Chondrocyte (in vitro differentiated cells): ENCODE measurements at places on chromosomes 4 and X. TPM values are rescaled to one million over a fixed set of nuclear protein-coding genes. Genes with fewer than 3 reads are reported as not detected.

HTT-AS gene
- not detected in 3 replicates for total RNA-seq

S100P gene
- 0.95 to 1.1 TPM in 2 of 3 replicates, not detected in the other for total RNA-seq

LAP3 gene
- total RNA-seq, result 38.5 to 43.7 TPM (median 39.2 TPM) in 3 replicates

TEX11 gene
- total RNA-seq, result not detected in 3 replicates

ARX gene
- not detected in 3 replicates for total RNA-seq

XAGE1B gene
- total RNA-seq, result not detected in 3 replicates

KIF4A gene
- total RNA-seq, result 4.5 to 5.9 TPM (median 5.3 TPM) in 3 replicates

ANAPC10 gene
- 17.7 to 21.4 TPM (median 18.3 TPM) in 3 replicates for total RNA-seq

GC gene
- total RNA-seq, result not detected in 3 replicates

CLGN gene
- 0.41 to 0.89 TPM (median 0.60 TPM) in 3 replicates for total RNA-seq

NXF2B gene
- total RNA-seq, result not detected in 3 replicates

EDNRA gene
- total RNA-seq, result 58.3 to 136 TPM (median 135 TPM) in 3 replicates

HCCS gene
- total RNA-seq, result 25.0 to 25.8 TPM (median 25.5 TPM) in 3 replicates

CENPI gene
- 4.6 to 5.7 TPM (median 5.6 TPM) in 3 replicates for total RNA-seq

UGT2B15 gene
- total RNA-seq, result not detected in 3 replicates

KLHL4 gene
- 2.0 to 2.6 TPM (median 2.0 TPM) in 3 replicates for total RNA-seq

ADGRG2 gene
- 0.15 to 0.24 TPM (median 0.21 TPM) in 3 replicates for total RNA-seq

SLC34A2 gene
- total RNA-seq, result not detected in 3 replicates

FAT1 gene
- 663 to 672 TPM (median 671 TPM) in 3 replicates for total RNA-seq

EREG gene
- total RNA-seq, result not detected in 3 replicates

RTL3 gene
- 0.22 to 0.28 TPM (median 0.24 TPM) in 3 replicates for total RNA-seq

ODAM gene
- total RNA-seq, result not detected in 3 replicates

GLUD2 gene
- total RNA-seq, result 0.42 to 0.75 TPM (median 0.46 TPM) in 3 replicates

BEX3 gene
- 139 to 196 TPM (median 148 TPM) in 3 replicates for total RNA-seq

TSPYL2 gene
- 25.9 to 42.5 TPM (median 29.8 TPM) in 3 replicates for total RNA-seq

GAB3 gene
- total RNA-seq, result 2.0 to 2.4 TPM (median 2.2 TPM) in 3 replicates

PDE6B gene
- 0.46 to 2.3 TPM (median 2.3 TPM) in 3 replicates for total RNA-seq

TAF7L gene
- 0.21 to 0.39 TPM (median 0.30 TPM) in 3 replicates for total RNA-seq

MAGEA4 gene
- not detected in 3 replicates for total RNA-seq

RNF175 gene
- total RNA-seq, result 0.62 to 1.2 TPM (median 0.99 TPM) in 3 replicates

MAGED4 gene
- 90.8 to 129 TPM (median 119 TPM) in 3 replicates for total RNA-seq

PPP2R3B gene
- 27.1 to 30.5 TPM (median 30.0 TPM) in 3 replicates for total RNA-seq

SHOX gene
- 0.15 TPM in 1 of 3 replicates, not detected in the others for total RNA-seq

PPID gene
- total RNA-seq, result 19.0 to 20.8 TPM (median 20.0 TPM) in 3 replicates

SPANXD gene
- not detected in 3 replicates for total RNA-seq

FOXO4 gene
- total RNA-seq, result 7.9 to 9.3 TPM (median 8.2 TPM) in 3 replicates

HS3ST1 gene
- total RNA-seq, result not detected in 3 replicates

RBPJ gene
- 52.9 to 65.8 TPM (median 58.5 TPM) in 3 replicates for total RNA-seq

SLC4A4 gene
- 12.8 to 21.9 TPM (median 14.8 TPM) in 3 replicates for total RNA-seq

NUDT10 gene
- 0.94 to 1.8 TPM (median 1.7 TPM) in 3 replicates for total RNA-seq

BEX1 gene
- 6.0 to 7.0 TPM (median 7.0 TPM) in 3 replicates for total RNA-seq

CXCL9 gene
- not detected in 3 replicates for total RNA-seq

GAGE12F gene
- total RNA-seq, result not detected in 3 replicates

WDR44 gene
- 19.3 to 37.7 TPM (median 20.2 TPM) in 3 replicates for total RNA-seq

ASB9 gene
- total RNA-seq, result not detected in 3 replicates
